ENCODE measurements at places on chromosomes 12 and 14. TPM values are rescaled to one million over a fixed set of nuclear protein-coding genes. Genes with fewer than 3 reads are reported as not detected.

The LPAR5 gene
- 6.9 TPM for polyA plus RNA-seq

DNA sequence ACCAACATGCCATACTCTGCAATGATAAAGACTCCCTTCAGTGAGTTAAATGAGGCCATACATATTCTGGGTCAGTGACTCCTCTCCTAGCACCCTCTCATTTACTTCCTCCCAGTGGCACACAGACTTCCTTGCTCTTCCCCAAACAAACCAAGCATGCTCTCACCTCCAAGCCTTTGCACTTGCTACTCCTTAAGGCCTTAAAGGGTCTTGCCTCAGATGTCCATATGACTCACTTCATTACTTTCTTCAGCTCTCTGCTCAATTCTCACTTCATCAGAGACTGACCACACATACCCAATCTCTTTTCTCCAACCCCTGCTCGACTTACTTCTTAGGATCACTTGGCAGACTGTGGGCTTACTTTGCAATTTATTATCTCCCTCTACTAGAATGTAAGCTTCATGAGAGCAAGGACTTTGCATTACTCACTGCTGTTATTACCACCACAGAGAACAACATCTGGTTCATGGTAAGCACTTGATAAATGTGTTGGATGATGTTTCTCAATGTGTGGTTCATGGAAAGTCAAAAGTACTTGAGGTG lies 22.8 kb downstream of the DDX24 start:
- no peak for DNase-seq

The RAN gene
- polyA plus RNA-seq: 617 TPM

The MARS1 gene
- polyA plus RNA-seq: 118 TPM

The PAX9 gene
- not detected for polyA plus RNA-seq

DNA sequence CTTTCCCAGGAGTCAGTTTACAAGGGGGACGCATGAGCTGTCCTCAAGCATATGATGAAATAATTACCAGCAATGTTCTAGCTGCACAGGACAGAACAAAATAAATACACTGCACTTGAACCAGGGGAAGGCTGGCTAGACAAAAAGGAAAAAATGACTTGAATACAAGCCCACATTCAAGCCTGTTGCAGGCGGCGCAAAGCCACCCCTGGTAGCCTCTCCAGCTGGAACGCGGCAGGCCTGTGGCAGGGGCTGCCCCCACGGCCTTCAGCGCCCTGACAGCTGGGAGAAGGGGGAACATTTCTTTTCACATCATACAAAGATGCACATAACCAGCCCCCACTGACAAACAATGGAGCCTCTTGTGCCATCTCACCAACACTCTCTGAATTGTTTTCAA lies 57.1 kb downstream of the TRAFD1 start:
- no peak for DNase-seq

All from naive thymus-derived CD4-positive, alpha-beta T cell (primary cell).